Natural killer cell treated with Interleukin-12 subunit alpha and Interleukin-12 subunit beta and Interleukin-15 and Interleukin-18, amount 100 ng/mL, for 72 hours (primary cell): ENCODE measurements at places on chromosomes 12 and 14. TPM values are rescaled to one million over a fixed set of nuclear protein-coding genes. Genes with fewer than 3 reads are reported as not detected.

AQP2 gene
- not detected for total RNA-seq

CFAP54 gene
- 0.50 TPM for total RNA-seq

RPL10L gene
- total RNA-seq = not detected

ANKRD33 gene
- total RNA-seq = not detected

ADAM21 gene
- total RNA-seq = 0.10 TPM

LTB4R gene
- total RNA-seq = 13.2 TPM

SCAF11 gene
- total RNA-seq = 106 TPM

SPIC gene
- total RNA-seq = not detected

DHRS4L2 gene
- 16.5 TPM for total RNA-seq

- H3K27ac ChIP-seq = no peak overlapping the region
- H3K4me3 ChIP-seq = no peak overlapping the region
- H3K36me3 ChIP-seq = no peaks in the 10 kb centered on the region
- H3K27me3 ChIP-seq = peaks cover 38% of the 10 kb centered on the region
- no peaks in the 10 kb centered on the region for H3K4me1 ChIP-seq
Measured at GRCh38 chr12:54134395-54134794, 54.4 kb downstream of the SMUG1 start.

GRCh38 chr14:97900196-97900854 lies 1103.1 kb downstream of the VRK1 start:
- H3K36me3 ChIP-seq = no peaks in the 10 kb centered on the region
- H3K27me3 ChIP-seq = no peaks in the 10 kb centered on the region
- no peak overlapping the region for H3K4me3 ChIP-seq
- H3K4me1 ChIP-seq = no peaks in the 10 kb centered on the region
- DNase-seq = no peak

DNA sequence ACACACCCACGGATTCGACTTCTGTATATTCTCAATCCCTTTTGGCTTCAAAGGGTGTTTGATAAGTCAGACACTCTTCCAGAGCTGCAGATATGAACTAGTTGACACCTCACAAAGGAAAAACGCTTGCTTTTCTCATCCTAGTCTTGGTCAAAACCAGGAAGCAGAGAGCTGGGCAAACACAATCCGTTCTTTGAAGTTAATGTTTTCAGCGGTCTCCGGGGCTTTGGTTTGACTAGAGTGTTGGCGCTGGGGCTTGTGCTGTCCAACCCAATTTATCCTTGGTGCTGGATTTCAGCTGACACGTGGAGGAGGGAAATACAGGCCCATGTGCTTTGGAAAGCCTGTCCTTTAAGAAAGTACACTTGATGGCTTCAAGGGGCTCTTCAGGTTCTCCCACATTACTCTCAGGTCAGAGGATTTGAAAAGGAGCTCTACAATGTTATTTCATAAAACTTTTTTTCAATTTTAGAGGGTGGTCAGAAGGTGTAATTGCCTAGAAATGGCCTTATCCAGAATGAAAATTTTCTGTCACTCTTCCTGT lies 985.8 kb downstream of the VRK1 start:
- no peak overlapping the region for H3K4me3 ChIP-seq
- H3K4me1 ChIP-seq = peaks cover 5% of the 10 kb centered on the region
- H3K36me3 ChIP-seq = no peaks in the 10 kb centered on the region
- DNase-seq = no peak

DNA sequence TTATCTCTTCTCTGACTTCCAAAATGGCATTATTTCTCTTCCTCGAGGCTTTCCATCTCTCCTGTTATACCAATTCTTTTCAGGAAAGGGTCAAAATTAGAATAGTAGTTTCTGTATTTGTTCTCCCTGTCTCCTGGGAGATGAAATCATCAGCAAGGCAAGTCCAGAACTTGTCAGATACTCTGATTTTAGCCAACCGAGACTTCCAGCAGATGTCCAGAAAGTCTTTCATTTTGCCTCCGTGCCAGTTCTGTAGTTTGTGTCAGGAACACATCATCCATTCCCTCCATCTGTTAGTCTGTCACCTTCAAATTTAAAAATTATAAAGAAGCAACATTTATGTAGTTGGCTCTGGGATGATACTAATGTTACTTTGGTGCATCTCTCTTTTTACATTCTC lies 275.7 kb downstream of the CCDC59 start:
- H3K27ac ChIP-seq = no peak overlapping the region
- H3K4me3 ChIP-seq = no peak overlapping the region

DNA sequence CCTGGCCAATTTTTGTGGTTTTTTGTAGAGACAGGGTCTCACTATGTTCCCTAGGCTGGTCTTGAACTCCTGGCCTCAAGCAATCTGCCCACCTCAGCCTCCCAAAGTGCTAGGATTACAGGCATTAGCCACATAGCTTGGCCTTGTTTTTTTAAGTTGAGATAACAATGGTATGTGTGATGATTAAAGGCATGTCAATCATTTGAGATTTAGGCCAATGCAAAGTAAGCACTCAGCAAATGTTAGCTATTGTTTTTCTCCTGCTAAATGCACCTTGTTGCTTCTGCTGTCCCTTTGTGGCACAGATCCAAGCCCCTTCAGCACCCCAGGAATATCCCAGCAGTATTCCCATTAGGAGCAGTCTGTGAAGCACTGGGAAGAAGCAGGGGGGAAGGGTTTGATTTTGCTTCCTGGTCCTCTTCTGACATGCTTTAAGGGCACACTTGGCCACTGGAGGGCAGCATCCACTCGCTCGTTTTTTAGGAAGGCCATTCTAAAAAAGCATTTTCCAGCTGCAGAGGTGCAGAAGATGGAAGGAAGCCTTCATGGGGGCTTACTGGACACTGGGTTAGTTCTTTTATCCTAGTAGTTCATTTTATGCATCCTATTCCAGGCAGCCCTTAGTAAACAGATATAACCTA lies 70.2 kb upstream of the ZFP36L1 start:
- no peak overlapping the region for H3K4me3 ChIP-seq
- H3K4me1 ChIP-seq = peaks cover 2% of the 10 kb centered on the region
- no peak overlapping the region for H3K27ac ChIP-seq

- H3K36me3 ChIP-seq = peaks cover 16% of the 10 kb centered on the region
- H3K4me1 ChIP-seq = no peaks in the 10 kb centered on the region
- H3K27ac ChIP-seq = no peak overlapping the region
- no peak overlapping the region for H3K4me3 ChIP-seq
- H3K27me3 ChIP-seq = peaks cover 48% of the 10 kb centered on the region
Measured at GRCh38 chr12:65570451-65571130, 253.7 kb upstream of the HMGA2 start.

- H3K27ac ChIP-seq = no peak overlapping the region
- DNase-seq = no peak
- peaks cover 19% of the 10 kb centered on the region for H3K36me3 ChIP-seq
- no peaks in the 10 kb centered on the region for H3K27me3 ChIP-seq
Measured at GRCh38 chr12:125111403-125111802, 46.2 kb downstream of the AACS start.

- H3K27me3 ChIP-seq = no peaks in the 10 kb centered on the region
- no peaks in the 10 kb centered on the region for H3K36me3 ChIP-seq
- H3K27ac ChIP-seq = no peak overlapping the region
- DNase-seq = no peak
Measured at GRCh38 chr14:66398437-66398836, 87.7 kb upstream of the CCDC196 start.

GRCh38 chr14:105899071-105899641 lies 372.8 kb downstream of the TMEM121 start:
- no peak for DNase-seq
- no peaks in the 10 kb centered on the region for H3K36me3 ChIP-seq
- H3K4me1 ChIP-seq = peaks cover 14% of the 10 kb centered on the region
- H3K4me3 ChIP-seq = no peak overlapping the region
- peaks cover 16% of the 10 kb centered on the region for H3K27me3 ChIP-seq
- no peak overlapping the region for H3K27ac ChIP-seq

GRCh38 chr14:67018720-67019119 lies 170.5 kb upstream of the GARIN2 start:
- H3K27me3 ChIP-seq = no peaks in the 10 kb centered on the region
- no peaks in the 10 kb centered on the region for H3K4me1 ChIP-seq
- no peak overlapping the region for H3K27ac ChIP-seq

GRCh38 chr14:88386256-88386794 lies 868 bp downstream of the SPATA7 start:
- H3K4me1 ChIP-seq = no peaks in the 10 kb centered on the region
- no peaks in the 10 kb centered on the region for H3K36me3 ChIP-seq
- no peak for DNase-seq
- no peaks in the 10 kb centered on the region for H3K27me3 ChIP-seq
